Fibroblast of skin of back (primary cell): ENCODE measurements at places on chromosomes 4 and X.

DNA sequence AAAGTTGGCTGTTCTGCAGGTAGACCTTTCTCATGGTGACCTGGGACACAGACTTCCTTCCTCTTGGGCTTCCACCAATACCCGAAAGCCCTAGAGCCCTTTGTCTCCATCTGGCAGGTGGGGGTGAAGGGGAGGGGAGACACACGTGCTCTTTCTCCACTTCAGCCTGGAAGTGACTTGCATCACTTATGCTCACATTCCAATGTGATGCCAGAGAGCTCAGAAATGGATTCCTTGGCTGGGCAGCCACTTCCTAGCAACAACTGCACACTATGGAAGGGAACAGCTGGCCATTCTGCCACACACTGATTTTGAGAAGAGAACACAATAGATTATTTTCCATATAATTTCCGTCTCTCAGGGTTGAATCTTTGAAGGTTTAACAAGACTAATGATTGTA lies 36.3 kb downstream of the C4orf51 start:
- peak; percentile 56 for DNase-seq

DNA sequence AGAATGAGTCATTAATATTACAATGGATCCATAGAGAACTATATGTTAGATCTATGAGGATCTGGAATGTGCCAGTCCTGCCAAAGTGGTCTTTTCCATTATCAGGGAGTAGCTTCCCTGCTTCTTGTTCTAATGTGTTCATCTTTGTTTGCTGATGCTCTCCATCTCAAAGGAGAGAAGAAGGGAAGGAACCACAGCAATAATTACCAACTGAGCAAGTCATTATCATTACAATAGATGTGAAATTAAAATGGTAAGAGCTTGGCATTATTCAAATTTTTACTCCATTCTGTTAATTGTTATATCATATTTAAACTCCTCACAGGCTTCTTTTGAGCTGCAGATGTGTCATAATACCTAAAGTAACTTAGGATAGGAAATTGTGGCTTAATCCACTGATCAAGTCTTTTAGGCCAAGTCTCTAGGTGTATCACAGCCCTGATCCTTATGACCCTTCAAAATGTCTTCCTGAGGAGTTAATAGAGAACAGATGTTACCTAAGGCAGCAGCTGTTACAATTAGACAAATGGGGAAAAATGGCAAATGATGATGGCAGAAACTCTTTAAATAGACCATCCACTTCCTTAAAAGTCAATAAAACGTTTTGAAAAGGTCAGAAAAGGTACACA lies 1492.7 kb upstream of the IGFBP7 start:
- DNase-seq: no peak

DNA sequence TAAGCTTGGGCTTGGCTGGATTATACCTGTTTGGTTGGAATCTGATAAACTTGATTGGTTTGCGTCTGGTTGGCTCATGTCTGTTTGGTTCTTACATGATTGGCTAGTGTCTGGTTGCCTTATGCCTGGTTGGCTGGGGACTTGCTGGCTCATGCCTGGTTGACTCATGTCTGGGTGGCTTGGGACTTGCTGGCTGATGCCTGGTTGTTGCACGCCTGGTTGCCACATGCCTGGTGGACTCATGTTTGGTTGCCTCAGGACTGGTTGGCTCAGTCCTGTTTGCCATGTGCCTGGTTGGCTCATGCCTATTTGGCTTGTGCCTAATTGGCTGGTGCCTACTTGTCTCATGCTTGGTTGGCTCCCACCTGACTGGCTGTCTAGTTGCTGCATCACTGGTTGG lies 104.5 kb downstream of the APOOL start:
- DNase-seq: no peak

DNA sequence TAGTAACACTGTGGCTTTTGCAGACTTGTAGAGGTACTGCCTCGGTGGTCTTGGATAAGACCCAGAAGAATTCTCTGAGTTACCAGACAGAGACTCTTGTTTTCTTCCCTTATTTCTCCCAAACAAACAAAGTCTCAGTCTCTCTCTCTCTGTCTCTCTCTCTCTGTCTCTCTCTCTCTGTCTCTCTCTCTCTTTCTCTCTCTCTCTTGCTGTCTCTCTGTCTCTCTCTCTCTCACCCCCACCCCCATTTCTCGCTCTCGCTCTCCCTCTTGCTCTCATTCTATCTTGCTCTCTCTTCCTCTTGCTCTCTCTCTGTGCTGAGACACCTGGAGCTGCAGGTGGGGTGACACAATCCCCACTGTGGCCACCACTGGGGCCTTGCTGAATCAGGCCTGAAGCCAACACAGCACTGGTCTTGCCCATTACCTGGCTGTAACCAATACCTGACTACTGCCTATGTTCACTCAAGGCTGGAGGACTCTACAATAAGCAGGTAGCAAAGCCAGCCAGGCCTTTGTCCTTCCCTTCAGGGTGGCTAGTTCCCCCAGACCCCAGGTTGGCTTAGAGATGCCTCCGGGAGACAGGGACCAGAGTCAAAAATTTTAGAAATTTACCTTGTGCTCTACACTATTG lies 12.3 kb downstream of the LOC101059915 start:
- no peak for DNase-seq

- no peak for DNase-seq
Measured at GRCh38 chr4:142307857-142308256, 538.2 kb downstream of the INPP4B start.

DNA sequence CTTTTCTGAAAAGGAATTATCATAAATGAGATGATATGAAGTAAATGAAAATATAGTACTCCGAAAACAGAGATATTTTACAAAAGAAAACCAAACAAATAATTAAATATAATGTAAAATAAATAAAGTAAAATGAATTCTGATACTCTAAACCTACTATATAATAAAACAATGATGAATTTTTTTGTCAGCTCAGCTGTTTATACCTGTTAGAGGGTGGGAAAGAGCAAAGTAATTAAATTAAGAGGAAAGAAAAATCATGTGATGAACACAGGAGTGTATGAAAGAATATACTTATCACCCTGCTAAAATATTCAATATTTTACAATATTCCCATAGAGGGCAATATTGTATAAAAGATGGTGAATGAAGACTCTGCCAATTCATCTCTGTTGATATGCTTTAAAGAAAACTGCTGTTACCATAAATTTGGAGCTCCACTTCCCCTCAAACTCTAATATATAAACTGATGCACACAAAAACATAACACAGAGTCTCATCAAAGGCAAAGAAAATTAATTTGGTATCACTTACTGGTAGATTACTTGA lies 6.5 kb upstream of the NDST4 start:
- peak; percentile 11 for DNase-seq

- DNase-seq: no peak
Measured at GRCh38 chr4:144948421-144948820, 149.6 kb downstream of the ANAPC10 start.

- no peak for DNase-seq
Measured at GRCh38 chr4:57710053-57710452, 599.9 kb upstream of the IGFBP7 start.

GRCh38 chrX:129701624-129702069 lies 37.1 kb upstream of the XPNPEP2 start:
- DNase-seq: peak; percentile 18

DNA sequence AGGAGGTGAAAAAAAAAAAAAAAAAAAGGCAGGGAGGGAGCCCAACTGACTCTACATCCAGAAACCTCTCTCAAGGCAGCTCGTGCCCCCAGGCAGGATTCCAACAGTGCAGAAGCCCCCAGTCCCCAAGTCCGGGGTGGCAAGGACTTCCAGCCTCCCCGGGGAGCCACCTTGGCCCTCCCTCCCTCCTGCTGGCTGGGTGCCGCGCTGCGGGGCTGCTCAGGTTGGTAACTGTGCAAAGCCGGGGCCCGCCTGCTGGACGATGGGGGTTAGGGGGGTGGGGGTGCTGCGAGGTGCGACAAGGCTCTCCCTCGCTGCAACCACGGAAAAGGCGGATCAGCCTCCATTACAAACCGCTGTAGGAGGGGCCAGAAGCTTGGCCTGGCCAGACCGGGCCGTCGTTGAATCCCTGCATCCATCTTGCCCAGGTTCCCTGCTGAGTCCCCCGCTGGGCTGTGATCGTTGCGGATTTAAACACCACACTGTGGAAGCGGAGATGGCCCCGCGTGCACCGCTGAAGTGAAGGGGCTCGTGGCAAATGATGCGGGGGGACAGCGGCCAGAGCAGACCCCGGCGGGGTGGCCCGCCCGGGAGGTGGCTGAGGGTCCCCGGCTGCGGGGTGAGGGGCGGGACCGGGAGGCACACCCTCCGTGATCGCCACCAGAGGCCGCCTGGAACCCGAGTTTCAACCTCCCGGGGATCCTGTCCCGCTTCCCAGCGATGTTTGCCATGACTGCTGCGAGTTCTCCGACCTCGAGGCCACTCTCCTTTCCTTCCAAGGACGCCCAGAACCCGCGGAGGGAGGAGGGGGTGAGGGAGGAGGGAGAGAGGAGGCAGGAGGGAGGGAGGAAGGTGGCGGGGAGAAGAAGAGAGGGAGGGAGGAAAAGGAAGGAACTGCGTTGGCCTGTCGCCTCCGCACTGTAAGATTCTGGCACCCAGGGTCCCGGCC lies 58.0 kb upstream of the DDX3X start:
- peak; percentile 60 for DNase-seq

DNA sequence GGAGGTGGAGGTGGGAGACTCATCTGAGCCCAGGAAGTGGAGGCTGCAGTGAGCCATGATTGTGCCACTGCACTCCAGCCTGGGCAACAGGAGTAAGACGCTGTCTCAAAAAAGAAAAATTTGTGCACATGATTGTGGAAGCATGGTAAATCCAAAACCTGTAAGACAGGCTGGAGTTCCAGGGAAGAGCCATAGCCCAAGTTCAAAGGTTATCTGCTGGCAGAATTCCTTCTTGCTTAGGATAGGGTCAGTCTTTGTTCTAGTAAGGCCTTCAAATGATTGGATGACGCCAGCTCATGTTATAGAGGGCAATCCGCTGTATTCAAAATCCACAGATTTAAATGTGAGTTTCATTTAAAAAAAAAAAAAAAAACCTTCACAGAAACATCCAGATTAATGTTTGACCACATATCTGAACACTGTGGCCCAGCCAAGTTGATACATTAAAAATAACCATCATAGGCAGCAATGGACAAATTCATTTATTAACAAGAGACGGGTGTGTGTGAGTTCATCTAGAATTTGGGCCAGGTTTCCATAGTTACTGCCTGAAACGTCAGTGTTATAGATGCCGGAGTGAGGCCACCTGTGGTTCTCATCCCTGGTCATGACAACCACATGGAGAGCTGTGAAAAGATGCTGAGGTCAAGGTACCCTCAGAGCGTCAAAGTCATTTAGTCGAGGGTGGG lies 35.2 kb upstream of the SLC2A9 start:
- no peak for DNase-seq

DNA sequence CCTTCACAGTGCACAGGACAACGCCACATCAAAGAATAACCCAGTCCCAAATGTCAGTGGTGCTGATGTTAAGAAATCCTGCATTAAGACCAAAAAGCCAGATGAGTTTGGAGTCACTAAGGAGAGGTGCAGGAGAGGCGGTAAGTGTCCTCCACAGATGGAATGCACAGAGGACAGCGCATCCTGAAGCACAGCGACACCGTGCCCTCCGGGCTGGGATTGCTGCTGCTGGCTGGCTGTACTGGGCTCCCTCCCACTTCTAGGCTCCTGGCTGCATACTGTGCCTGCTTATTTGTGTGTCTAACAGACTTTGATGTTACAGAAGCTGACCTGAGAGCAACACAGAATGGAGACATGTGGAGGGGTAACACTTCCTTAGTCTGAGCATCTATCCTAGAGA lies 325.6 kb upstream of the BOD1L1 start:
- no peak for DNase-seq

DNA sequence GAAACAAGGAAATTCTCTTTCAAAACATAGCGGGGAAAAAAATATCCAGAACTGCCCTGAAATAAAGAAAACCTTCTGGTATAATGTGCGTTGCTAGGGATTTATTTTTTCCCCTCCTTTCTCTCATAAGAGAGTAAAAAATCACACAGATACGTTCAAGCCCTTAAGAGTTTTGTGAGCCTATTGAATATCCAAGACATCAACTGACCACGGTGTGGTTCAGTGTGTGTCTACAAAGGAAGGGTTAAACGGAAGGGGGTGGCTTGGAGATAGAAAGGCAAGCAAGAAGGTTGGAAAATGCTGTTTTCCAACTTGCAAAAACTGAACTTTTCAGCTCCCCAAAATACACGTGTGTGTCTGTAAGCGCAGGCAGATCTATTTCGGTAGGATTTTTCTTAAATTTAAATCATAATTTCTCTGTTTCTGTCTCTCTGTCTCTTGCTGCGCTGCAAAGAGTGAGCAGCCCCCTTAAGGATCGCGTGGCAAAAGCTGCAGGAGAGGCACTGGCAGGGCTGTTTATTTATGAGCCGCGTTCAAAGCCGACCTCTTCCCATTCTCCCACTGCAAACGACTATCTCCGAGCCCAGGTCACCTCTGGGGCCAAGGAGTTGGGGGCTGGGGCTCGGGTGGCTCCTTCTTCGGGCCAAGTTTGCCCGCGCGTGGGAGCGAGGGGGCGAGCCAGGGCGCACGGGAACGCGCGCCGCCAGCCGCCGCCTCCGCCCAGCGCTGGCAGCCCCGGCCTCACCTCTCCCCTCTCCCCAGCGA lies 492 bp upstream of the SLIT2 start:
- DNase-seq: no peak

DNA sequence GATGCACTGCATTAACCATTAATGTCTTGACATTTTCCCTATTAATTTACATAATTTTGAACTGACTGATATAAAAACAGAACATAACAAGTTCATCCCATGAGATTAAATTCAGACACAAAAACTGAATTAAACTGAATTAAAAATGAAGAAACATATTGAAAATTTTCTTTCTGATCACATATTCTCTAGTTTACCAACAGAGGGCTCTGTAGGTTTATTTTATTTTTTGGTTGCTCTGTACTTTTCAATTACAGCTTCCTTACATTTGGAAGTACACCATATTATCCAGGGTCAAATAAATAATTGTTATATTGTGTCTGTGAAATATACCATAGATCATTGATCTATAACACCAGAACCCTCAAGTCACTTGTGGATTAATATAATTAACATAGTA lies 27.3 kb upstream of the CT83 start:
- DNase-seq: no peak

DNA sequence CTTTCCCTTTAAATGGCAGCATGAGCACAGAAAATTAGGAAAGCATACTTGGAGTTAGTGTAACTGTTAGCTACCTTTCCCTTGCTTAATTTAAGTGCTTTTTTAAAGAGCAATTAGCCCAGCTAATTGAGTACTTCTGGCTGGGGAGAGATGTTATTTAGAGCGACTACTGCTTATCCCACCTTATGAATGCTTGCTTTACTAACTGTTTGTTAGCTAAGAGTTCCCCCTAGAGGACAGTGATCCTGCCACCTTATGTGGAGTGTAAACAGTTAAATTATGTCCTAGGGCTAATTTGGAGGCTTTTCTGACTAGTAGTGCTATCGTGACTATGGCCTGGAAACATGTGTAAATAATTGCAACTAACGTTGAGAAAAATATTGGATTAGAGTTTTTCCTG lies 909.4 kb downstream of the FSTL5 start:
- no peak for DNase-seq

GRCh38 chr4:90318193-90318592 lies 191.0 kb downstream of the CCSER1 start:
- DNase-seq: peak; percentile 87

GRCh38 chr4:139666735-139667281 lies 1.2 kb downstream of the MGST2 start:
- DNase-seq: peak; percentile 19
